NCI-H460 (cell line): ENCODE measurements at places on chromosomes 7 and 10. TPM values are rescaled to one million over a fixed set of nuclear protein-coding genes. Genes with fewer than 3 reads are reported as not detected.

Gene CALN1
- not detected in 2 replicates for total RNA-seq

Gene NXPH1
- 1.1 and 2.4 TPM in 2 replicates for total RNA-seq

Gene CYP3A5
- total RNA-seq = 0.17 and 0.74 TPM in 2 replicates

Gene GDF10
- total RNA-seq = not detected in 2 replicates

Gene CTAGE8
- total RNA-seq = 0.12 TPM in 1 of 2 replicates, not detected in the other
